HFFc6 (cell line): ENCODE measurements at places on chromosomes 11 and 22. TPM values are rescaled to one million over a fixed set of nuclear protein-coding genes. Genes with fewer than 3 reads are reported as not detected.

The CDHR5 gene
- not detected in 3 replicates for total RNA-seq

- no peaks in the 10 kb centered on the region; the same call in 1 of the 2 replicates for H3K27me3 ChIP-seq
- peak overlapping the region; percentile 83 for H3K4me3 ChIP-seq
- peaks cover 78% of the 10 kb centered on the region for H3K4me1 ChIP-seq
- peak overlapping the region; percentile 94 for H3K27ac ChIP-seq
- H3K36me3 ChIP-seq, result peaks cover 14% of the 10 kb centered on the region; the same call in 1 of the 2 replicates
These were observed 281.7 kb downstream of the ST3GAL4 start for GRCh38 chr11:126636911-126637794.

GRCh38 chr11:134445601-134446325 is 33.7 kb upstream of the B3GAT1 start:
- H3K36me3 ChIP-seq, result peaks cover 5% of the 10 kb centered on the region; the same call in 1 of the 2 replicates
- H3K4me1 ChIP-seq, result no peaks in the 10 kb centered on the region
- H3K27ac ChIP-seq, result no peak overlapping the region
- H3K27me3 ChIP-seq, result no peaks in the 10 kb centered on the region; the same call in 1 of the 2 replicates
- H3K4me3 ChIP-seq, result no peak overlapping the region

GRCh38 chr11:35459489-35459888 is 40.1 kb upstream of the SLC1A2 start:
- H3K36me3 ChIP-seq, result peaks cover 58% of the 10 kb centered on the region
- H3K4me3 ChIP-seq, result no peak overlapping the region
- H3K27me3 ChIP-seq, result no peaks in the 10 kb centered on the region
- H3K27ac ChIP-seq, result no peak overlapping the region
- peaks cover 10% of the 10 kb centered on the region; the same call in 1 of the 2 replicates for H3K4me1 ChIP-seq

The INS gene
- not detected in 3 replicates for total RNA-seq

The LMO1 gene
- not detected in 2 replicates for total RNA-seq
